ENCODE measurements at places on chromosomes 1 and 21.
A peak's percentile ranks its signal among the peaks of the same experiment; 100 is the strongest.

- no peak for DNase-seq
These were observed 45.1 kb upstream of the MUTYH start for GRCh38 chr1:45385302-45385701.

DNA sequence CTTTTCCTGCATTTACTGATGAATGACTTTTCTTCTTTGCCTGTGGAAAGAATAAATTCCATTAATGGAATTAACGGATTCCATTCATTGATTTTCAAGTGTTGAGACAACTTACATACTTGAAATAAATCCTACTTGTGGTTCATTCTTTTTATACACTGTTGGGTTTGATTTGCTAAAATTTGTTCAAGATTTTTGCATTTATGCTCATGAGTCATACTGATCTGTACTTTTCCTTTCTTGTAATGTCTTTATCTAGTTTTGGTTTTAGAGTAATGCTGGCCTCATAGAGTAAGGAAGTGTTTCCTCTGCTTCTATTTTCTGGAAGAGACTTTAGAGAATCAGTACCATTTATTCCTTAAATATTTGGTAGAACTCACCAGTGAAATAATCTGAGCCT lies 14.4 kb downstream of the UROD start:
- DNase-seq: no peak

DNA sequence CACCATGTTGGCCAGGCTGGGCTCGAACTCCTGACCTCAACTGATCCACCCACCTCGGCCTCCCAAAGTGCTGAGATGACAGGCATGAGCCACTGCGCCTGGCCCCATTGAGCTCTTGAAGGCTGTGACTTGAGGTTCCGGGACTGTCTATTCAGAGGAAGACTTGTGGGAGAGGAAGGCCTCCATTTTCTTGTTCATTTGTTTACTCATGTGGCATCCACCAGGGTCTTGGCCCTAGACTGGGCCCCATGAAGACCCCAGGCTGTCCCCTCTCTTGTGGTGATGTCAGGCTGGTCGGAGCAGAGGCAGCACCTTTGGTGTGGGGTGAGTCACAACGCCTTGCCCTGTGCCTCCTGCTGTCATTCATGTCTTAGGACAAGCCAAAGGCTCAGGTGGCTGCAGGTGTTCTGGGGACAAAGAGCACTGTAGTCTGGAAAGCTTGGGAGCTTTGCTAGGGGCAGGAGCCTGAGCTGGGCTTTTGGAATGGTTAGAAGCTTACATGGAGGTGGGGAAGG lies 224.6 kb upstream of the C1orf174 start:
- DNase-seq: no peak

- no peak for DNase-seq
These were observed 1.7 kb upstream of the KCNE2 start for GRCh38 chr21:34362136-34362444.

DNA sequence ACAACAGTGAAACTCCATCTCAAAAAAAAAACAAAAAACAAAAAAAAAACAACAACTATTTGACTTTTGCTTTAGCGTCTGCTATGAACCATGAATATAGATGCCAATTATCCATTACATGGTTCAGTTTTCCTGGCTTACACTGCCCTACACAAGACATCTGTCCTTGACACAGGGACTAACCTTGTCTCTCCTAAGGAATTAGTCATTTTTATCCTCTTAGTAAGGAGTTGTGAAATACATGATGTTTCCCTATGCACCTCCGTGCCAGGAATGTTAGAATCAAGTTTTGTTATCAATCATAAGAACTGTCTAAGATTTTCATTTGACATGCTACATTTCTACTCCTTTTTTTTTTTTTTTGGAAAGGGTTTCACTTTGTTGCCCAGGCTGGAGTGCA lies 241.8 kb downstream of the KIF26B start:
- DNase-seq: no peak

GRCh38 chr21:45383111-45383614 lies 21.8 kb upstream of the COL18A1 start:
- no peak for DNase-seq

DNA sequence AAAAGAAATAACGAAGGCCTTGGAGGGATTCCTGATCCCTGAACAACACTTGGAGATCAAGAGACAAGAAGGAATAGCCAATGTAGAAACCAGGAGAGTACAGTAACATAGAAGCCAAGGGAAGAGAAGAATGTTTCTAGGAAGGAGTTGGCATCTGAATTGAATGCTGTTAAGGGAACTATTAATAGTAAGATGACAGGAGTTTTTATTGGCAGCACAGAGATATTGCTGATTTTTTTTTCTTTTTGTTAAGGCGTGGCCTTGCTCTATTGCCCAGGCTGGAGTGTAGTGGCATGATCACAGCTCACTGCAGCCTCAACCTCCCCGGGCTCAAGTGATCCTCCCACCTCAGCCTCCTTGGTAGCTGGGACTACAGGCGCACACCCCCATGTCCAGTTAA lies 9.6 kb upstream of the SFT2D2 start:
- no peak for DNase-seq

GRCh38 chr1:45924736-45925135 lies 121.3 kb downstream of the MAST2 start:
- peak; percentile 79 for DNase-seq

DNA sequence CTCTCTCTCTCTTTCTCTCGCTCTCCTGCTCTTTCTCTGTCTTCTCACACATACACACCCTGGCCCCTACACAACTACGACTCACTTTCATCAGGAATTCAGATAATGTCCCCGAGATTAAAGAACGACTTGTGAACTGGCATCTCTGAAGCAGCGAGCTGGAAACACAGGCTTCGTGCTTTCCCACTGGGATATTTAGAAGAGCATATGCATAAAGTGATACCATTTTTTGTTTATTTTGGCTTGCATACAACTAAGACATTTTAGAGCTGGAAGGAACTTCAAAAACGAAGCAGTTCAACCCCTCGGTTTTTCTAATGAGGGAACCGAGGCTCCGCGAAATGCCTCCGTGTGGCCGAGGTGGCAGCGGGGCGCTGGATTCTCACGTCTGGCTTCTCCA lies 88.6 kb downstream of the ZBTB18 start:
- DNase-seq: no peak

GRCh38 chr1:96723936-96724335 lies 2.4 kb downstream of the PTBP2 start:
- no peak for DNase-seq

- DNase-seq: no peak
These were observed 394.3 kb downstream of the NTNG1 start for GRCh38 chr1:107535091-107535490.

DNA sequence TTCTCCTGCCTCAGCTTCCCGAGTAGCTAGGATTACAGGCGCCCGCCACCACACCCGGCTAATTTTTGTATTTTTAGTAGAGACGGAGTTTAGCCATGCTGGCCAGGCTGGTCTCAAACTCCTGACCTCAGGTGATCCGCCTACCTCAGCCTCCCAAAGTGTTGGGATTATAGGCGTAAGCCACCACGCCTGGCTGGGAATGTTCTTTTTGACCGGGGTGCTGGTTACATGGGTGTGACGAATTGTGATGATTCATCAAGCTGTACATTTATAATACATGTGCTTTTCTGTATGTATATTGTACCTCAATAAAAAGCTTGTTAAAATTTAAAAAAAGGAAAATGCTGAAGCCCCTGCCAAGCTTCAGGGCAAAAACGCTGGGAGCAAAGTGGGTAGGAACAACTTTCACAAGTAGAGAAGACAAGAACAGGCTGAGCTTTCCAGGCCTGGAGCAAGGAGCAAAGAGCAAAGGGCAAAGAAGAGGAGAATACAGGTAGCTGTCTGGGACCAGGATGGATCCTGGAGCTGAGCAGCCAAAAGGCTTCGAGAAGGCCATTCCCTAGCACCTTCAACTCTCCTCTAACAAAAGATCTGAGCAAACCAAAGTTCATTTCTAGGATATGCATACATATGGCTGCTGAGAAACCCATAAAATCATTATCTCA lies 20.5 kb upstream of the YRDC start:
- DNase-seq: no peak

DNA sequence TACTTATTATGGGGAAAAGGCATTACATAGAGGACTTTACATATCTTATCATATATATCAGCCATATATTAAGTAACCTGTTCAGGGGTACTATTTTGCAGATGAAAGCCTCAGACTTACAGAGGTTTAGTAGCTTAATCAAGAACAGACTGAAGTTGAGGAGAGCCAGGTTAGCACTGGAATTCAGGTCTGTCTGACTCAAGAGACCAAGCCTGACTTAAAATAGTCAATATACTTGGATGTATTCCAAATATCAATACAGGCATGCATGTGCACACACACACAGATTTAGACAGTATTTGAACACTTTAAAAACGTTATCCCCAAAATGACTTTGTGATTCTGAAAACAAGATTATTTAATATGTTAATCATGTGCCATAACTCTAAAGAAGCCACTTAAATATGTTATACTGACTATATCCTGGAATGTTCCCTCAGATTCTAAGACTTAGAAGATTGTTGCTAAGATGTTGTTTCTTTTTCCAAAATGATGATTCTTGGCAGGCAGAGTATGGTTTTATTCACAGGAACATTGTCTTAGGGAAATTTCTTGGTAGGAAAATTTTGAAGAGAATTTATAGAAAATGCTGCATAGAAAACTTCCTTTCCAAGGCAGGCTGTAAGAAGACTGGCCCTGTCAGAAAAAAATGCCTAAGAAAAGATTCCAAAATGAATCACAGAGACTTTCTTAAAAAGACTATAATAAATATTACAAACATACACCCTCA lies 61.6 kb downstream of the ADAMTS1 start:
- no peak for DNase-seq

DNA sequence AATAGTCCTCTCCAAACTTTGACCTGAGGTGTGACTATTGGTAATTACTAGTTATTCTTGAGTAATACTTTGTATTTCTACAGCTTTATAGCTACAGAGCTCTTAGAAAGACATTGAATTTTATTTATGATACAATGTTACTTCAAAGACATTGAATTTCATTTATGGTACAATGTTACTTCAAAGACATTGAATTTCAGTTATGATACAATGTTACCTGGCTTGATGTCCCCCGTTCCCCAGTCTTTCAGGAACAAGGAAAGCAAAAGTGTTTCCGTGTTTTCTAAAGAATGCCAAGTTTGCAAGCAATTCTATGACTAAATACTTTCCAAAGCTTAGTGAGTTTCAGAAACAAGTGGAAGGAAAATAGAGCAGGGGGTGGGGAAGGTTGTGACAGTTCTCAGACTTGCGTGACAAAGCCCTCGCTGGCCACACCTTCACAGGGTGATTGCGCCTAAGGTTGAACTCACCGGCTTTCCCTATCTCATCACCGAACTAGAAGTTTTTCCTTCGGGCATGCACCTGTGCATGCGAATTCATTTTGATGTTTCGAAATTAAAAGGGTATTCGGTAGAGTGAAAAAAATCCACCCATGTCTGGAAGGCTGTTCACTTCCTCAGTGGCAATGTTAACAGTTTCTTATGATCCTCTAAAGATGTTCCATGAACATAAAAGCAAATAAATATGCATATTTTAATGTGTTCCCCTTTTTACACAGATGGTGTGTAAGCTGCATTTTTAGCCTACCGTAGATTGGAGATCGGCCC lies 909 bp upstream of the PAXBP1 start:
- DNase-seq: peak; percentile 52

GRCh38 chr1:41312991-41313645 lies 48.1 kb upstream of the FOXO6 start:
- DNase-seq: no peak

DNA sequence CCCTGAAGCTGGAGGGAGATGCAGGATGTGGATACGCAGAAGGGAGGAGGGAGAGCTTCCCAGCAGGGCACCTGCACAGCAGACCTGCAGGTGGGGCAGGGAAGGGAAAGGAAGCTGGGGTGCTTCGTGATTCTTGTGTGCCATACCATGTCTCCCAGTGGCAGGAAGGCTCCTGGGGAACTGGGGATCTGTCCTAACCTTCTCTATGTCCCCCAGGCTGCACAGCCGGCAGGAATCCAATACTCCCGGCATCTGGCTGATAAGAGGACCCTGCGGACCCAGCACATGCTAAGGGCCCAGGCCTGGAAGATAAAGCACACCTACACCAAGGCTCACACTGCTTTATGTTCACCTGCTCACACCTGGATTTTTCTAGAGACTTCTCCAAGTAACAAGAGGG lies 79.4 kb downstream of the ITPKB start:
- DNase-seq: no peak

DNA sequence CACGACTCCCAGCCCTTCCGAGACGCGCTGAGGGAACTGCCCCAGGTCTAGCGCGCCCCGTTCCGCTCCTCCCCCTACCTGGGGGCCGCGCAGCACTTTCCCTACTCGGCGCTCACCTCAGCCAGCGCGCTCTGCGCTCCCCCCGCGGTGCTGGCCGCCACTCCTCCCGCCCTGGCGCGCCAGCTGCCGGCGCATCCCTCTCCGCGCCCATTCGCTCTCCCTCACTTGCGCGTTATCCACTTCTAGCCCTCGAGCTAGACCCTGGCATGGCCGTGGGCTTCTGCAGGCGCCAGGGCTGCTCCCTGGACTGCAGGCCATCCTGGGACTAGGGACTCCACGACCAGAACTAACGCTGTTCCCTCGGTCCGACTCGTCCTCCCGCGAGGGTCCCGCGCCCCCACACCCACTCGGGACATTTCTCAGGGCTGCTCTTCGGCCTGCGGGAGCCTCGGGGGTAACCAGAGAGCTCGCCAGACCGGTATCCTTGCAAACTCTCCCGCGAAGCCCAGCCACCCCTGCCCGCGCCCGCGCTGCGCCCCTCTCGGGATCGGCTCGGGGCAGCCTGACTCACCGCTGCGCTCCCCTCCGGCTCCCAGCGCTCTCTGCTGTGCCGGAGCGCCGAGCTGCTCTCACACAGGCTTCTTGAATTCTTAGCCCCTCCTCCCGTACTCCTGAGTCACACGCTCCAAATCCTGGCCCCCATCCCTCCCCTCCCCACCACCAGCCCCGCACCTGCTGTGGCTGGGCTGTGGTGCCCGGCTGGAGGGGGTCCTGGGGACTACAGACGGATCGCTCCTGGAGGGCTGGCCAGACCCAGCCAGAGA lies at the start of gene NGF:
TSS of gene NGF (minus strand) at position 617 of the 824 bp plus-strand sequence. CDS start 51,454 bp downstream, outside the sequence.
- DNase-seq: peak; percentile 80

- DNase-seq: no peak
These were observed 74.0 kb upstream of the DEPDC1 start for GRCh38 chr1:68570871-68571270.

DNA sequence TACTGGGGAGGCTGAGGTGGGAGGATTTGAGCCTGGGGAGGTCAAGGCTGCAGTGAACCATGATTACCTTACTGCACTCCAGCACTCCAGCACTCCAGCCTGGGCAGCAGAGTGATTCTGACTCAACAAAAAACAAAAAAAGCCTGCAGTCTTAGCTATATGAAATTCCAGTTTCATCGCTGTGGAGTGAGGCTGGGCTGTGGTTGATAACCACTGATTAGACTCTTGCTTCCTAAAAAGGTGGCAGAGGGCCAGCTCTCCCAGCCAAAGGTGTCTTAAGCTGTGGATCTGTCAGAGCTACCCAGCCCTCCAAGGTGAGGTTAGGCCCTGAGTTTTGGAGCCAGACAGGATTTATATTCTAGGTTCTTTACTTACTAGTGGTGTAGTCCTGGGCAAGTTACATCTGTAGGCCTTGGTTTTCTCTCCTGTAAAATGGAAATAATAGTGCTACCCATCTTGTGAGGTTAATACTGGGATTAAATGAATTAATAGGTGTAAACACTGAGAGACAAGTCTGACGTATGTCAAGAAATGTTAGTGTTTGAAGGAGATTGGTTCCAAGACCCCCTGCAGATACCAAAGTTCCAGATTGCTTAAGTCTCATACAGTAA lies 35.9 kb downstream of the TMCC2 start:
- DNase-seq: peak; percentile 55

GRCh38 chr1:198280080-198280479 lies 123.3 kb downstream of the NEK7 start:
- no peak for DNase-seq

GRCh38 chr21:44090325-44090724 lies 16.9 kb upstream of the PWP2 start:
- DNase-seq: peak; percentile 3

GRCh38 chr1:197778366-197778945 lies 3.2 kb upstream of the DENND1B start:
- DNase-seq: no peak

Data from kidney tubule cell (primary cell).